ENCODE measurements at places on chromosomes 7 and 10.

DNA sequence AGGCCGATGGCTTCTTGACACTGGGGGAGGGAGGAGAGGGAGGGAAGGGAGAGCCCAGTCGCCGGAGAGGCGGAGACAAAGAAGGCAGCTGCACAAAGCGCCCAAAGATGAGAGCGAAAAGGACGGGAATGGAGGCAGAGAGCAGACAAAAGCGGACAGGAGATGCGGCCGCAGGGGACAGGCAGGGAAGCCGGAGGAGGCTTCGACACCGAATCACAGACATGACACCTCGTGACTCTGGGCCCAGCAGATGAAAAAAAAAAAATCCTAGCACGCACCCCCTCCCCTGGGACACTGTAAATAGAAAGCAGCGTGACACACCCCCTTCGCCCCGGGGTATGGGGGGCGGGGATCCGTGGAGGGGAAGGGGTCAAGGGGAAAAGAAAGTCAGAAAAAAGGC is 976 bp downstream of the NAT16 start:
- no peak for DNase-seq

DNA sequence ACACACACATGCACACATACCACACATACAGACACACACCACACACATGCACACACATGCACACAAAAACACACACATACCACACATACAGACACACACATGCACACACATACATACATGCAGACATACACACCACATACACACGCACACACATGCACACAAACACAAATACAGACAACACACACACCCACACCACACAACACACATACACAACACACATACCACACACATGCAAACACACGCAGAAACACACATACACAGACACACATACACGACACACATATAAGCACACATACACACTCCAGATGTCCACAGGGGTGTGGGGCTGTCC is 60.1 kb upstream of the PPP2R2D start:
- no peak for DNase-seq

DNA sequence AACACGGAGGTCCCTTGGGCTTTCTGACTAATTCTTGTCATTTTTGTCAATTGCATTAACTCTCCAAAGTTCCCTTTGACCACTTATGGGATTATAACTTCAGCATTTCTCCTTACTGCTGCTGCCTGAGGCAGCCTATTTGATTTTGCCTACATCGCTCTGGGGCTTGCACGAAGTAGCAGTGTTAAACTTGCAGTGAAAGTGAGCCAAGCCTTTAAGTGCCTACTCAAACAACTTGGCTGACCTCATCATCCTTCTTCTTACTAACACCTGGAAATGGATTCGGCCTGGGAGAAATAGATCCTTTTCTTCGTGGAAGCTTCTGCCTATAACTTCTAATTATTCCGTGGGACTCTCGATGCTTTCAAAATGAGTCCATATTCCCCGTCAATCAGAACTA is 76.6 kb downstream of the DGKB start:
- no peak for DNase-seq

DNA sequence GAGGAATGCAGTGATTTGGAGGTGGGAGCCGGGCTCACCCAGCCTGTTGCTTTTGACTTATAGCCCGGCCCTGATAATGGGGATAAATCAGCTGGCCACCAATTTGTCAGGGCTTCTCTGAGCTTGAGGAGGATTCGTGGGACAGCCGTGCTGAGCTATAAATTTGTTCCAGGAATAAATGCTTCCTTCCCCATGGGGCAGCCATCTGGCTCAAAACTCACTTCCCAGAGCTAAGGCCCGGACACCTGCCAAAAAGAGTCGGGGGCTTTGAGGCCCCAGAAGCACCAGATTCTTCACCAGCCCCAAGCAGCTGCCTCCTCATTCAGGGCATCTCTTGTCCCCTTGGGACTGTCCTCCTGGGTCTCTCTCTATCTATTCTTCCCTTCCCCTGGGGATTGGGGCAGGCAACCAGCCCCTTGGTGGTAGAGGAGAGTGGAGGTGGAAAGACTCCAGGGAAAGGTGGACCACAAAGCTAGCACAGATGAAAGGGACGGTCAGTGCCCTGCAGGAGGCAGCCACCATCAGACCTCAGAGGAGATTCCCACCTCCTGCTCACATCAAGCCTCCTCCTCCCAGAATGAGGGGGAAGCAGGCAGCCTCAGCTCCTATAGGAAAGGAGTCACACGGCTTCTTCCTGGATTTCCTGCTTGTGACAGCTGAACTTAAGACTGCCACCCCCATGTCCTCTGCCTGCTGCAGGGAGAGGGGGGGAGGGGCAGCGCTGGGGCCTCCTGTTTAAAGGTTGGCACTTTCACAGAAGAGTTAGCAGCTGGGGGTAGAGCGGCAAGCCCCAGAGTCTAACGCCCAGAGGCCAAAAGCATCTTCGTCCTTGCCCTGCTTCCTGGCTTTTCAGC is 44.2 kb upstream of the LRRC4 start:
- DNase-seq = no peak
